Stimulated activated CD8-positive, alpha-beta memory T cell treated with anti-CD3 and anti-CD28 coated beads, Interleukin-7, amount 100 ng/mL, for 1 hour (primary cell): ENCODE measurements at places on chromosomes 1 and 21.

DNA sequence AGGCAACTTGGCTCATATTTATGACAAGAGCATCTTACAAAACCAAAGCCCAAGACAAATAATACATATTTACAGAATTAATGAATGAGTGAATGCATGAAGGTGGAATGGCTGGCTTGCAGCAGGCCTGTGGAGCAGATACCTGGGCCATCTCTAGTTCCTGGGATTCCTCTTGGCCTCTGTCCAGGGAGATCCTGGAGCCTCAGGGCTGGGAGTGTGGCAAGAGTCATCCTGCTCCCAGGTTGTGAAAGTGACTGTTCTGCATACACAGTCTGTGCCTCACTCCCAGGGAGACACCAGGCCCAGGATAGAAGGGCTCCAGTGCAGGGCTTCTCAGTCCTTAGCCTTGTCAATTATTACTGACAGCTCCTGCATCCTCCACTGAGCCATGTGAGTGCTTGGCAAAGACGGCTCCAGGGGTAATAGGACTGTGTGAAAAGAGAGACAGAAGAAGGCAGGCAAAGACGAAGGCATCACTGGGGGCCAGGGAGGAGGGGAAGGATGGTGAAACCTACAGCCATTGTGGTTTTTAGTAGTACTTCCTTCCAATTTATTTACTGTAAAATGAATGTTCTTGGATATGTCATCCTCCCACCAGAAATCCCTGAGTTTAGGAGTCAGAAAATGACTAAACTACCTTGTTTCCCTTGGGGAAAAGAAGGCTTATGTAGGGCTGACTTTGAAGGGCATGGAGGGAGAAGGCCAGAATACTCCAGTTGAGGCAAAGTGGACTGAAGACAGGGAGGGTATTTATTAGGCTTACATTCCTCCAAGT is 14.3 kb upstream of the KPRP start:
- no peak for DNase-seq

GRCh38 chr21:21051109-21052055 is 53.2 kb downstream of the NCAM2 start:
- DNase-seq: no peak

GRCh38 chr1:234782105-234782751 is 172.2 kb upstream of the IRF2BP2 start:
- no peak for DNase-seq

- DNase-seq: no peak
Measured at GRCh38 chr1:172630056-172630818, 28.7 kb upstream of the FASLG start.
